ENCODE measurements at places on chromosomes 7 and 10. TPM values are rescaled to one million over a fixed set of nuclear protein-coding genes. Genes with fewer than 3 reads are reported as not detected.

The RNF32 gene
- not detected for total RNA-seq

- H3K4me3 ChIP-seq, result no peak overlapping the region
- H3K36me3 ChIP-seq, result no peaks in the 10 kb centered on the region
- H3K27me3 ChIP-seq, result no peaks in the 10 kb centered on the region
- no peak for DNase-seq
Observed at GRCh38 chr10:92891885-92892690, 43.8 kb downstream of the EXOC6 start.

DNA sequence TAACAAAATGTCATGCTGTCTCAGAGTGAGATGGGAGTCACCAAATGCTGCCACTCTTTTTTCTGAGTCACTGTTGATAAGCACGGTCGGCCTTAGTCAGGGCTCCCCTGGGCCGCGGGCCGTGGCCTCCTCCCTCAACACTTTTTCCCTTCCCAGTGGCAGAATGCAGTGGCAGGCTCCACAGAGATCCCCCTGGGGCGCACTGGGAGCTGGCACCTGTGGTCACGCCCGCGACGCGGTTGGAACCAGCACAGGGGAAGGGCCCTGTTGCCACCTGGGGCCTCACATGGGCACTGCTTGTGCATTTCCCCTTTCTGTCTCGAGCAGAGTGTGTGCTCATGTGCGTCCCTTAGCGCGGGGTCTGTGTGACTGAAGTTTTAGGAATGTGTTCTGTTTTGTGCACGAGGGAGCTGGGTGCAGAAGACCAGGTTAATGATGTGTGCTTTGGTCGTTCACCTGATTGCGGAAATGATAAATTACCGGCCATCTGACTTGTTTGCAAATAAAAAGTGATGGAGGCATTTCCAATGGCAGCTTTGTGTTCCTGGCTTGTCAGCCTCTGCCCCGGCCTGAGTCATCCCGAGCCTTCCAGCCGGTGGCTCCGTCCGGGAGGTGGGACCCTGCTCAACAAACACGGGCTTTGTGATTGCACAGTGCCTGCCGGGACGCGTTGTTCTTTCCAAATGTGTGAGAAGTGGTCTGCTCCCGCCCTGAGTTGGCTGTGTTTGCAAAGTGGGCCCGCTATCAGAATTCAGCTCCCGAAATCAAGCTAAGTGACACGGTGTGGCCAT is 100.7 kb downstream of the NKX6-2 start:
- DNase-seq, result peak; percentile 93
- H3K4me1 ChIP-seq, result peaks cover 28% of the 10 kb centered on the region
- peak overlapping the region; percentile 76 for H3K27ac ChIP-seq
- no peaks in the 10 kb centered on the region for H3K27me3 ChIP-seq
- no peaks in the 10 kb centered on the region for H3K36me3 ChIP-seq
- H3K4me3 ChIP-seq, result no peak overlapping the region

The EBLN1 gene
- not detected for total RNA-seq

All from right atrium auricular region (tissue), 2 donors.